Stimulated activated CD4-positive, alpha-beta T cell treated with anti-CD3 and anti-CD28 coated beads, Interleukin-15, amount 100 ng/mL, for 1 hour (primary cell): ENCODE measurements at places on chromosomes 4 and X.

DNA sequence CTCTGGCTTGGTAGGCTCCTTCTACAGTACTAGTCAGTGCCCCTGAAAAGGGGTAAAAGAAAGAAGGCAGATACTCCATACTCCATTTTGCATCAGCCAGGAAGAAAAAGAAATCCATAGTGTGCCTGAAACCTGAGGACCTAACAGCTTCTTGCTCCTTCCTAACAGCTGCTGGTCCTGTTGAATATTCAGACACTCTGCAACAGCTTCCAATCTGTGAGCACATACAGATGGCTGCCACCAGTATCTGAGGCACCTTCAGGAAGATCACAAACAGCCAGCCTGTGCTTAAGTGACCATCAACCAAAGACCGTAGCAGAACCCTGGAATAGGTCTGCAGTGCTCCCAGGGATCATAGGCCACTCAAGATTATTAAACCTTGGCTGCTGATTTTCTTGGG lies 4.3 kb downstream of the GIMD1 start:
- no peak for DNase-seq

DNA sequence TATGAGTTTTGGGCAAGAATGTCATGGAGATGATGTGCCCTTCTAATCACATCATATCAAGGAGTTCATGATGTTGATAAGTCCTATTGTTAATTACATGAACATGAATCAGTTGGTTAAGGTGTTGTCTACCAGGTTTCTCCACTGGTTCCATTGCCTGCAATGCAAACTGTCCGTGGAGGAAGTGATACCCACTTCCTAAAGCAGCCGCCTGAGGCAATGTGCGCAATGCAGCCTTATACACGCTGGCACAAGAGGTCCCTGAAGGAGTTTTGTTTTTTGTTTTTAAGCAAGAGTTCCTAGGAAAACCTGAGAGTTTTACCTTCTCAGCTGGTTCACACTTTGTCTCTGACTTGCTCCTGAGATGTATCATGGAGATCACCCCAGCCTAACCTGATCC lies 5.9 kb upstream of the GPKOW start:
- DNase-seq: no peak

DNA sequence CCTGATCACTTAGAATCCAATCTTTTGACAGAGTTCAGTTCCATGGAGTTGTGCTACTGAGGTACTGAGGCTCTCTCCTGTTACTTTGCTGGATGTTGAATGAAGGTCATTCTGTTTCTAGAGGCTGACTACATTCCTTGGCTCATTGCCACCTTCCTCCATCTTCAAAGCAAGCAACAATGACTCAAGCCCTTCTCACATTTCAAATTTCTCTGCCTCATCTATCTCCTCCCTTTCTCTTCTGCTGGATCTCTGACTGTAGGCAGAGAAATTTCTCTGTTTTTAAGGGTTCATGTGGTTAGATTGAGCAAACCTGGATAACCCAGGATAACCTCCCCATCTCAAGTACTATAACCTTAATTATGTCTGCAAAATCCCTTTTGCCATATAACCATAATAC lies 775.4 kb downstream of the STPG2 start:
- no peak for DNase-seq

DNA sequence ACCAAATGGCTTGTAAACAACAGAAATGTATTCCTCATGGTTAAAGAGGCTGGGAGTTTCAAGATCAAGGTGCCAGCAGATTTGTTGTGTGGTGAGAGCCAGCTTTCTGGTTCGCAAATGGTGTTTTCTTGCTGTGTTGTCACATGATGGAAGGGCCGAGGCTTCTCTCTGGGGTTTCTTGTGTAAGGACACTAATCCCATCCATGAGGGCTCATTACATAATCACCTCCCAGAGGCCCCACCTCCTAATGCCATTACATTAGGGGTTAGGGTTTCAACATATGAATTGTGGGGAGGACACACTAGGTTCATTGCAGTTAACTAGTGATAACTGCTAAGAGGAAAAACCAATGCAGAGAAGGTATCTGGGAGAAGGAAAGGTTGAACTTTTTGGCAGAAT lies 103.5 kb upstream of the ENPEP start:
- no peak for DNase-seq

DNA sequence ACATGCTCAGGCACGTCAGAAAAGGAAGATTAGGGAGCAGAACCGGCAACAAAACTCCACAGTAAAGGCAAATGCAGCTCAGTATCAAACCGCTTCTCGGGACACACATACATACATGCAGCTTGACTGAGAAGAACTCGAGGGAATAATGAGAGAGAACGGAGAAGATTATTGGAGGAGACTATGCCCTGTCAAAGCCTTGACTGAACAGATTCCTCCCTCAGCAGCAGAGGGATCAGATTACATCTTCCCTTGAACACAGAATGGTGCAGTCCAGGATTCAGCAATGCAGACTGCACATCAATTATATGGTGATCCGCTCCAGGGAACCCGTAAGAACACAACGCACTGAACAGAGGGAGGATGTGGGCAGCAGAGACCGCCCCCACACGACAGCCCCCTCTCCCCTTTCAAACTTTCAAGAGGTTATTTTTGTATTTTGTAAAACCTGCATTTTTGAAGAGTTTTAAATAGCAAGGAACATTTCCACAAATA lies 183.2 kb downstream of the FBXW7 start:
- no peak for DNase-seq

GRCh38 chrX:4277122-4277521 lies 563.7 kb upstream of the PRKX start:
- no peak for DNase-seq

DNA sequence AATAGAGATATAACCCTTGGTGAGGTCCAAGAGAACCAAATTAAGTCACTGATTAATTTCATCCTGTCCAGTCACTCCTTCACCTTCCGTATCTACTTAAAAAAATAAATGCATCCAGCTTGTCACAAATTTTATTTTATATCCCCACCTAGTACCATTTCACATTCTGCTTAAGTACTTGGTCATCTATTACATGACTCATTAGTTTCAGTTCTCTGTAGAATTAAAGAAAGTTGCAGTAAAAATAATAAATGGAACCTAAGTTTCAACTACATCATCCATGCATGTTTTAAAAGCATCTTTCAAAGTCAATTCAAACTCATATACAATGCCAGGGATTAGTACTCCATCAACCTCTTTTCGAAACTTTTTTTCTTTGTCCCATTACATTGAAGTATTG lies 130.2 kb downstream of the SH2D1A start:
- DNase-seq: no peak

GRCh38 chr4:176435901-176436292 lies 116.1 kb downstream of the SPCS3 start:
- DNase-seq: no peak

GRCh38 chr4:134388351-134388750 lies 186.8 kb upstream of the PABPC4L start:
- DNase-seq: no peak

- DNase-seq: no peak
These were observed 60.1 kb upstream of the XAGE1B start for GRCh38 chrX:52576946-52577345.

DNA sequence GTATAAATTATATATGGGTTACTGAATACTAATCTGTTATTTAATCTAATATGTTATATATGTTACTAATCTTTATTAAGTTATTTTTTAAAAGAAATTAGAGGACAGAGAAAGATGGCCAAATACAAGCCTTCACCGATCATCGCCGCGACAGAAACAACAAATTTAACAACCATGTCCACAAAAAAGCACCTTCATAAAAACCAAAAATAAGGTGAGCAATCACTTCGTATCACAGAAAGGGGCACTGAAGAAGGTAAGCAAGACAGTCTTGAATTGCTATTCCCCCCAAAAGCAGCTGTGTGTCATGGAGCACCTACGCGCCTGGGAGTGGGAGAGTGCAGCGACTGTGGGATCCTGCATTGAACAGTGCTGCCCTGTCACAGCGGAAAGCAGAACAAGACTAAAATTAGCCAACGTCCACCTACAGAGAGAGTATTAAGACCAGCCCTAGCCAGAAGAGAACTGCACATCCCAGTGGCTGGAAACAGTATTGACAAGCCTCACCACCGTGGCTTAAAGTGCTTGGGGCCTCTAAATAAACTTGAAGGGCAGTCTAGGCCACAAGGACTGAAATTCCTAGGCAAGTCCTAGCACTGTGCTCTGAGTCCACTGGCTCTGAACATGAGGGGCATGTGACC lies 38.5 kb downstream of the LRBA start:
- DNase-seq: no peak

DNA sequence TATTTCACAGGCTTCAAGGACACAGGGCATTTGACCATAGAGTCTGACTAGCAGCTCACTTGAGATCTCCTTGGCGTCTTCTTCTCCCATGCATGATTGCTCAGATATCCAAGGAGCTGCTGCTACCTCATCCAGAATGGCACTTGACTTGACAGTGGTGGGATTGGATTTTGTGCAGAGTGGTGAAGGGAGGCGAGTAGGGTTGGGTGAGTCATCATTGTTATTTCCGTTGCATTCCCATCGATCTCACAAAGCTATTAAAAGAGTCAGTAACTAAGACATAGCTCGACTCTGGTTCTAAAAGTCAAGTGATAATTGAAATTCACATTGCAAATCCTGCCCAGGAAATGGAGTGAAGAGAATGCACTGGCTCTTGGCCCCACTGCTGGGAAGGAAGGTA lies 27.7 kb downstream of the NHSL2 start:
- no peak for DNase-seq

DNA sequence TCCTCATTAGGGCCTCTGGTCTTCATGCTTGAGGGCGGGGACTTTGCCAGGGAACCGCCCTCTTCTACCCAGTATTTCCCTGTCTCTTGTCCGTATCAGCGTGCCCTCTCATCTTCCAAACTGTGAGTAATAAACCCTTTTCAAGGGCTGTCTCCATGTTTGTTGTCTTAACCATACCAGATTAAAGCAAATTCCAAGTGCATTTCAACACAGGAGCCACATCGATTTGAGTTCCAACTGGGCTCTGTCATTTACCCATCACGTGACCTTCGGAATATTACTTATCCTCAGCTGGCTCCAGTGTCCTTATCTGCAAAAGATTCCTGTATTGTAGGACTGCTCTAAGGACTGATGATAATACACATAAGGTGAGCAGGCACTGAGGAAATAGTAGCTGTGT lies 6.4 kb upstream of the PHEX start:
- no peak for DNase-seq

DNA sequence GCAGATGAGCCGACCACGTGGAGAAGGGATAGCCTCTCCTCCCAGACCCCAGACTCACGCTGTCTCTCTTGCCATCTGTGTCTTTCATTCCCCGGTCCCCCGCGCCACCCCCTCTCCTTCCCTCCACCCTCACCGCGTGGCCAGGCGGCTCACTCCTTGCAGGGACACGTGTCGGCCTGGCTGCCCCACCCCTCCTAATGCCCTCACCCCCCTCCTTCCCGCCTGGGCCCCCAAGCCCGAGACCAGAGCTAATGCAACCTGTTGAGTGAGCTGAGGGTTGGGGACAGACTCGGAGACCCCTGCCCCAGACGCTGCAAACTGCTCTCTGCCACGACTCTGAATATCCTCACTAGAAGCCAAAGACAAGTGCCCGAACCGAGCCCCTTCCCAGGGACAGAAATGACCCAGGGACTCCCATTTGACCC lies 1.8 kb downstream of the SLC38A5 start:
- no peak for DNase-seq

DNA sequence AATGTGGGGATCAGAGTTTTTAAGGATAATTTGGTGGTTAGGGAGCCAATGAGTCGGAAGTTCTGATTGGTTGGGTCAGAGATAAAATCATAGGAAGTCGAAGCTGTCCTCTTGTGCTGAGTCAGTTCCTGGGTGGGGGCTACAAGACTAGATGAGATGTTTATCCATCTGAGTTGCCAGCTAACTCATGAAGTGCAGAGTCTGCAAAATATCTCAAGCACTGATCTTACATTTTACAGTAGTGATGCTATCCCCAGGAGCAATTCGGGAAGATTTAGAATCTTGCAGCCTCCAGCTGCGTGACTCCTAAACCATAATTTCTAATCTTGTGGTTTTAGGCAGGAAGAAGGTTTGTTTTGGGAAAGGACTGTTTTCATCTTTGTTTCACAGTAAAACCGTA lies 565.8 kb upstream of the SPANXN1 start:
- DNase-seq: no peak

GRCh38 chr4:65831828-65832227 lies 161.5 kb upstream of the EPHA5 start:
- no peak for DNase-seq

GRCh38 chr4:1260418-1261106 lies 11.6 kb upstream of the CTBP1 start:
- DNase-seq: no peak

DNA sequence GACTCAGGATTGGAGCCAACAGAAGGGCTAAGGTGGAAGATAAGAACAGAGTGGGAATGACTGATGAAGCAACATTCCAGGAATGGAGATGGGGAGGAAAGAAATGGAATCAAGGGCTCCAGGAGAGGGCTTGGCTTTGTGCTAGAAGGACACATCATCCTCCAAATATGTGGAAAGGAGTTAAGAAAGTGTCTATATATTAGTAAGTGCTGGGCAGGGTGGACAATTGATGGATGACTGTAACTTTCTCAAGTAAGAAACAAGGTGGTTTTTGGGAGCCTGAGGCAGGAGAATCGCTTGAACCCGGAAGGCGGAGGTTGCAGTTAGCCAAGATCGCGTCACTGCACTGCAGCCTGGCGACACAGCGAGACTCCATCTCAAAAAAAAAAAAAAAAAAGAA lies 71.6 kb upstream of the NFKB1 start:
- no peak for DNase-seq

DNA sequence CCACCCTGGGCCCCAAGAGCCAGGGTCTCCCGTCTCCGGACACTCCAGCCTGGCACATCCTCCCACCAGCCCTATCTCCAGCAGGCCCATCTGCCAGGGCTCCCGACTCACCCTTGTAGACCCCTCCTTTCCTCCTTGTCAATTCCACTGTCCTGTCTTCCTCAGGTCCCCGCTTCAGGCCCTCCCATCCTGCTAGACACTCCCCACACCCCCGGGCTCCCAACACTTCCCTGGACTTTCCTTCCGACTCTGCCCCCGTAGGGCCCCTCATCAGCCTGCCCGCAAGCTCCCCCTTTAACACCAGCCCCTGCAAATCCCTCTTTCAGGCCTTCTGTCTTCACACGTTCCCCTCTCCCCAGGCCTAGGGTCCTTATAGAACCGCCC lies 1.1 kb downstream of the PRAF2 start:
- DNase-seq: no peak

DNA sequence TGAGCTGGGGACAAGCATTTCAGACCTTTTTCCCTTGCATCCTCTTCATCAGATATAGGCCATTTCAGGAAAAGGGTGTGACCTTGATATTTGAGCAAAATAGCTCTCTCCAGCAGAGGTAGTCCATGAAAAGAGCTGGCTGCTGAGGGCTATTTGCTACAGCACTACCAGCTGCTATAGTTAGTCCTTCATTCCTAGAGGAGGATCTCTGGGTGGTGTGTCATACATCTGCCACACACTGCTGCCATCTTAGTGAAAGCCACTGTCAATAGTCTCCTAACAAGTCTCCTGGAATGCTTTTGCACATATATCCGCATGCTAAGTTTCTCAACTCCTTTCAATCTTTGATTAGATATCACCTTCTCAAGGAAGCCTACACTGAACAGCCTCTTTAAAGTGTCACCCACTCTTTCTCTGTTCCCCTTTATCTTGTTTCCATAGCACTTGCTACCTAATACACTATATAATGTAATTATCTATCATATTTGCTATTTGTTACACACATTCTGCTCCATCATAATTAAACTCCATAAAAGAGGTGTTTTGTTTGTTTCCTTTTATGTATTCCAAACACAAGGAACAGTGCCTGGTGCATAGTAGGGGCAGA lies 131.9 kb downstream of the TBC1D19 start:
- DNase-seq: no peak
